Activated CD4-positive, alpha-beta T cell treated with anti-CD3 and anti-CD28 coated beads for 36 hours (primary cell): ENCODE measurements at places on chromosomes 16 and 17.

- H3K27me3 ChIP-seq, result peaks cover 42% of the 10 kb centered on the region
- H3K4me1 ChIP-seq, result peaks cover 24% of the 10 kb centered on the region
- peak; percentile 19 for DNase-seq
- H3K27ac ChIP-seq, result no peak overlapping the region
- H3K36me3 ChIP-seq, result no peaks in the 10 kb centered on the region
- peak overlapping the region; percentile 63 for H3K4me3 ChIP-seq
Observed at GRCh38 chr17:56679115-56679776, 85.7 kb downstream of the NOG start.

GRCh38 chr17:81859906-81860755 is at the start of gene P4HB:
Gene P4HB, minus strand, starts transcription at chr17:81860535. Its CDS starts 64 bp downstream, at chr17:81860471.
- peaks cover 47% of the 10 kb centered on the region for H3K4me1 ChIP-seq
- H3K4me3 ChIP-seq, result peak within 1 kb of the TSS; percentile 99
- peaks cover 63% of the 10 kb centered on the region for H3K36me3 ChIP-seq
- peak within 1 kb of the TSS; percentile 98 for H3K27ac ChIP-seq
- no peak for DNase-seq
- H3K27me3 ChIP-seq, result no peaks in the 10 kb centered on the region

DNA sequence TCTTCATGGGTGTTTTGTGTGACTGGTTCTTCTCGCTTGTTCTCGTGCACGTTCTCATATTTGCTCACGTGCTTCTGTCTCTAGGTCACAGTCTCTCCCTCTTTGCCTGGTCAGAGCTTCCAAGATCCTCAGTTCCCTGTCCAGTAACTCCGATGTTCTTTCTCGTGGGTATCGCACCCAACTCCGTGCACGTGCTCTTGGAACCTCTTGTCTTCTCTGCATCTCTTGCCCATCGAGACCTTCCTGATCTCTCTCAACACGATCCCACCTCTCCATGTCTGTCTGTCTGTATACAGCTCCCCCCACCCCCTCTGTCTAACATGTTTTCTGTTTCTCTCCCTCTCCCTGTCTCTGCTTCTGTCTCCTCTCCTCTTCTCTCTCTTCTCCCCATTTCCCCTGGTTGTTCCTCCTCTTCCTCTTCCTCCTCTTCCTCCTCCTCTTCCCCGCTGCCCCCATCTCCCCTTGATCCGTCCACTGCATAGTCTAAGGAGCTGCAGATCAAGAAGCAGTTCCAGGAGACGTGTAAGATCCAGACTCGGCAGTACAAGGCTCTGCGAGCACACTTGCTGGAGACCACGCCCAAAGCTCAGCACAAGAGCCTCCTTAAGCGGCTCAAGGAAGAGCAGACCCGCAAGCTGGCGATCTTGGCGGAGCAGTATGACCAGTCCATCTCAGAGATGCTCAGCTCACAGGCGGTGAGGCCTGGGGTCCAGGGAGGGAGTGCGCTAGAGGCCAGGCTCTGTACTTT is 6.1 kb downstream of the HIRIP3 start:
- peaks cover 5% of the 10 kb centered on the region for H3K4me1 ChIP-seq
- H3K36me3 ChIP-seq, result peaks cover 29% of the 10 kb centered on the region
- no peaks in the 10 kb centered on the region for H3K27me3 ChIP-seq
- no peak overlapping the region for H3K4me3 ChIP-seq

DNA sequence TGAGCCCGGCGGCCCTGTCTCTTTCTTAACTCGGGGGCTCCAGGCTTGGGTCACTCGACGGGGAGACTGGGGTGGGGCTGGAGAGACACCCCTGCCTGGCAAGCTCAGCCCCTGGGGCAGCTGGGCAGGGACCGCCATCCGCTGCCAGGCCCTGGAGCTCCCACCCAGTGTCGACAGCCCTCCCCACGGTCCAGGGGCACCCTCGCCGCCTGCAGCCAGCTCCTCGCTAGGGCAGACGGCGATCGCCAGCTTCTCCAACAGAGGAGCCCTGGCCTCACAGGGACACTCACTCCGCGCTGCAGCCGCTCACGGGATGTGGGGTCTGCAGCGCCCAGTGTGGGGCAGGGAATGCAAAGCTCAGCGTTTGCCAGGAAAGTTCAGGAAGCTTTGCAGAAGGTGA is 16.0 kb upstream of the APRT start:
- H3K27ac ChIP-seq, result no peak overlapping the region
- no peak overlapping the region for H3K4me3 ChIP-seq
- DNase-seq, result no peak
- H3K27me3 ChIP-seq, result no peaks in the 10 kb centered on the region

DNA sequence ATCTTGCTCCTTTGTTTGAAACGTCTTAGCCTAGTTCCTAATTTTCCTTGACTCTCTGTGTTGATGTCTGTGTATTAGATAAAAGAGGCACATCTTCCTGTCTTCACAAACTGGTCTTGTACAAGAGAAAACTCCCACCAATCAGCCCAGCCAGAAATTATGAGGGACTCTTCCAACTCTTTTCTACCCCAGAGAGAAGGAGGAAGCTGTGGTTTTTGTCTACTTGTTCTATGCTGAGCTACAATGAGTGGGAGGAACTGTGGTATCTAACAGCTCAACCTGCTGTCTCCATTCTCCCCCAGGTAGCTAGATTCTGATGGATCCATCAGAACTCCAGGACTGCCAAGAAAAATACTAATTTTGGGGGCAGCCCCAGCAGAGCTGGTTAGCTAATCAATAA is 392.5 kb downstream of the HS3ST3B1 start:
- DNase-seq, result no peak
- H3K27ac ChIP-seq, result no peak overlapping the region
- peaks cover 2% of the 10 kb centered on the region for H3K27me3 ChIP-seq
- no peaks in the 10 kb centered on the region for H3K36me3 ChIP-seq
